ENCODE measurements at places on chromosomes 1 and 21.
A peak's percentile ranks its signal among the peaks of the same experiment; 100 is the strongest.

DNA sequence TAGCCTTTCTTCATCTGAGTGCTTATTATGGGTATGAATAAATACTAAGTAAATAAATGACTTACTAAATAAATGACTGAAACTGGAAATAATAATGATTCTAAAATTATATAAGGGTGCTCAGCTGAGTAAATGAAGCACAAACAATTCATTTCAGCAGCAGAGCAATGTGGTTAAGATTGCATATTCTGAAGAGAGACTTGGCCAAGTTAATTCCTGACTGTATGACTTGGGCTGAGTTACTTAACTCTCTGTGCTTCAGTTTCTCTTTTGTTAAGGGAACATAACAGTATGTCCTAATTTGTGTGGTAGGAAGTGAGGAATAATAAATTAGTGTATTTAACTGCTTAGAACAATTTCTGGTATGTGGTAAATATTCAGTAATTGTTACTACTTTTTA lies 19.1 kb downstream of the AGL start:
- DNase-seq, result no peak

- DNase-seq, result no peak
These were observed 842.2 kb downstream of the USP25 start for GRCh38 chr21:16572032-16572431.

- peak; percentile 24 for DNase-seq
These were observed 182.3 kb downstream of the FCRL5 start for GRCh38 chr1:157369808-157370521.

DNA sequence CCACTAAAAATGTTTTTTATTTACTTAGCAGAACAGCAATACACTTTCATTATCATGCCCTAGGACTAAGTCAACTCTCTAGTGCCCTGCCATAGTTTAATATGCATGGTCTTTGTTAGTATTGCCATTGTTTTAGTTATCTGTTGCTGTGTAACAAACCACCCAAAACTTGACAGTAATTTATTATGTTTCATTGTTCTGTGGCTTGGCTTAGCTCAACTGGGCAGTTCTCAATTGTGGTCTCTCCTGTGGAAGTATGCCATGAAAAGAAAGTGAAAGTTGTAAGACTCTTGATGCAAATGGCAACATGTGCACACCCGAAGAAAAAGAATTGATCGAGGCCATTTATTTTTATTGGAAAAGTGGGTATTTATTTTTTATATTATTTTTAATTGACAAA lies 206.3 kb upstream of the KCTD3 start:
- DNase-seq, result no peak

DNA sequence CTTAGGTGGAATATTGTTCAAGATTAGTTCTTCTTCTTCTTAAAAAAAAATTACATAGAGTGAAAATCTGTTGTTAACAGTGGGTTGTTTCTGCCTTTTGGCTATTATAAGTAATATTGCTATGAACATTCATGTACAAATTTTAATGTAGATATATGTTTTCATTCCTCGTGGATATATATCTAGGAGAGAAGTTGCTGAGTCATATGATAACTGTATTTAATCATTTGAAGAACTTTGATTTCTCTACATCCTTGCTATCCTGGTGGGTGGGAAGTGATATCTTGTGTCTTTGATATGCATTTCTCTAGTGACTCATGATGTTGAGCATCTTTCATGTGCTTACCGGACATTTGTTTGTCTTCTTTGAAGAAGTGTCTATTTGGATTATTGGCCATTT lies 29.9 kb downstream of the MAST2 start:
- no peak for DNase-seq

GRCh38 chr21:41747943-41748738 lies 18.7 kb downstream of the RIPK4 start:
- no peak for DNase-seq
